ENCODE measurements at places on chromosomes 5 and 9. TPM values are rescaled to one million over a fixed set of nuclear protein-coding genes. Genes with fewer than 3 reads are reported as not detected.

GRCh38 chr5:97528941-97529340 is 345.9 kb upstream of the RIOK2 start:
- no peaks in the 10 kb centered on the region for H3K36me3 ChIP-seq
- H3K4me1 ChIP-seq, result peaks cover 8% of the 10 kb centered on the region
- no peak overlapping the region for H3K27ac ChIP-seq
- H3K4me3 ChIP-seq, result no peak overlapping the region

Gene SETD9
- 13.1 TPM for total RNA-seq

DNA sequence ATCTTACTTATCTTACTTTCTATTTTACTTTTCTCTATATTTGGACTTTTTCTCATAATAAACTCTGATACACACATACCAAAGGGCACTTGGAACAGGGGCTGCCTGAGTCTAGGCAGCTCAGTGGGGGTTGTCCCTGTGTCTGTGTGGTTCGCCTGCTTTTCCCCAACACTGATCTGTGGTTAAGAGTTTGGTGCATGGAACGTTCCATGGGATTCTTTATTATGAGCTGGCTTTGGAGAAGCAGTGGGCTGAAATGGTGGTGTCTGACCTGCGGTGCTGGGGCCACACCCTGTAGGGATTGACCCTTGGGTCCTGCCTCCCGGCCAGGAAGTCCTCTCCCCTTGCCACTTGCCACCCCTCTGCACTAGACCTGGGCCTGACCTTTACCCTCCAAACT is 47.4 kb downstream of the ANKRD33B start:
- H3K27ac ChIP-seq, result no peak overlapping the region
- H3K36me3 ChIP-seq, result no peaks in the 10 kb centered on the region
- no peak for DNase-seq

- peak within 1 kb of the TSS; percentile 76 for H3K4me3 ChIP-seq
- peaks cover 29% of the 10 kb centered on the region for H3K4me1 ChIP-seq
- DNase-seq, result peak; percentile 37
- H3K27me3 ChIP-seq, result peaks cover 8% of the 10 kb centered on the region
- H3K36me3 ChIP-seq, result no peaks in the 10 kb centered on the region
Observed at GRCh38 chr5:132777209-132778069, at the start of gene SEPTIN8. Gene SEPTIN8 (minus strand): TSS chr5:132777239. CDS start chr5:132777137, 102 bp downstream.

DNA sequence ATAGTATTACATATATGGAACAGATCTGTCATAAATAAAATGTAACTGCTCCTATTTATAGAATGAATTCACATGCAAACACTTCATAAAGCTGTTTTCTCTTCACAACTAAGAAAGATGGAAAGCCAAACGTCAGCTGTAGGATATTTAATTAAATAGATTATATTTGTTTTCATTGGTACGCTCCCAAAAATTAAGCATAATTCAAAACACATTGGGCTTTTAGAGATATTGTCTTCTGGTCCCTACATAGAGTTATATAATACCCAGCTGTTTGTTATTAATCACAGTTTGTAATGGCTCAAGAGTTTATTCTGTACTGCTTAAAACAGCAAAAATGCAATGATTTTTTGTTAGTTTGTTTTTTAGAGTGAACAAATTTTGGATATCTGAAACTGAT is 61.2 kb downstream of the MRPS30 start:
- no peak for DNase-seq
- no peaks in the 10 kb centered on the region for H3K27me3 ChIP-seq
- H3K27ac ChIP-seq, result no peak overlapping the region
- H3K4me1 ChIP-seq, result peaks cover 25% of the 10 kb centered on the region
- no peak overlapping the region for H3K4me3 ChIP-seq

GRCh38 chr9:38700695-38701094 is 19.2 kb downstream of the FAM240B start:
- H3K36me3 ChIP-seq, result no peaks in the 10 kb centered on the region
- no peak overlapping the region for H3K27ac ChIP-seq
- no peak overlapping the region for H3K4me3 ChIP-seq
- no peaks in the 10 kb centered on the region for H3K4me1 ChIP-seq
- H3K27me3 ChIP-seq, result peaks cover 5% of the 10 kb centered on the region
- no peak for DNase-seq

Measured in mesothelial cell of epicardium (in vitro differentiated cells).